K562 (cell line): ENCODE measurements at places on chromosomes 7 and 10. TPM values are rescaled to one million over a fixed set of nuclear protein-coding genes. Genes with fewer than 3 reads are reported as not detected.
A peak's percentile ranks its signal among the peaks of the same experiment; 100 is the strongest.

Gene SNCG
- 86.6 and 93.6 TPM in 2 replicates for total RNA-seq

DNA sequence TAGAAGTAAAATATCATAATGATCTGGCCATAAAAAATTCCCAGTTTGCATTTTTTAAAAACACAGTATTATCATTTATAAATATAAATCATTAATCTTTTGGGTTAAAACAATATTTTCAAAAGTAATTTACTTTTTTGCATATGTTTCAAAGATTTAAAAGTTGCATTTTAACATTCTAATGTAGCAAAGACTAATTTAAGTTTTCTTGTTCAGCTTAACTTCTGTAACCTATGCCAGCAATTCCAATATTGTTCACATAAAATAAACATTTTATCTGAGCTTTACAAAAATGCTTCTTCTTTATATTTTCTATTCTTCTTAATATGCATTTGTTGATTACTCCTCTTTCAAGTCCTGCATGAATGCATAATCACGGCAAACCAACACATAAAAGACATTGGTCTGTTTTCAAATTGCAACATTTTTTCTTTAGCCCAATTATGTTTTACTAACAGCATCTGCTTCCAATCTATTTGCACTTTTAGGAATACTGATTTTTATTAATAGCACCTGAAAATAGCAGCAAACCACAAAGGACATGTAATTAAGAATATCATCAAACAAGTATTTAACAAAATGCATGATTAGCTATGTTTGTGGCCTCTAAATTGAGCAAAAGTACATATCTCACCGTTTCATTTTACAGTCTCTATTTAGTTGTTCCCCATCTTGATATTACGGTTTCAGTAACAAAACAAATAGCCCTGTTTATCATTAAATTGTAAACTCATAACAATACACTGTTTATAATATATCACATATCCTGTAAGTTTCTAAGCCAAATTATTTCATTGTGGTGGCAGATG is 286.9 kb upstream of the NFE2L3 start:
- no peak overlapping the region for H3K27ac ChIP-seq
- no peak for DNase-seq
- no peaks in the 10 kb centered on the region for H3K36me3 ChIP-seq
- no peak overlapping the region for H3K4me3 ChIP-seq
- peaks cover 4% of the 10 kb centered on the region for H3K27me3 ChIP-seq

DNA sequence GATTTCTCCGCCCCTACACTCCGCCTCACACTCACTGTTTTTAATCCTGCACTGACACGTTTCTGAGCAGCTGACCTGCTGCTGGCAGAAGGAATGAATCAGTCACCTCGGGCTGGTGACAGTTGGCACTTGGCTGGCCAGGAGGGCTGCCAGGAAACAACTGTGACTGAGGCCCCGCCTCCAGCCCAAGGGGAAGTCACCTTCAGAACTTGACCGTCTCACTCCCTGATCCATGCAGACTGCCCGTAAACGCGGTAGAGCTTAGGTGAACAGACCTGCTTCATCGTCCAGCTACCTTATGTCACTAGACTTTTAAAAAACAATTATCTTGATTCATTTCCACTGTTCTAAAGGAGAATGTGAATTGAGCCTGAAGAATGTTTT is 107.5 kb downstream of the DOCK1 start:
- H3K4me1 ChIP-seq, result no peaks in the 10 kb centered on the region
- DNase-seq, result no peak
- no peaks in the 10 kb centered on the region for H3K36me3 ChIP-seq

Gene GPER1
- 0.11 TPM in 1 of 2 replicates, not detected in the other for total RNA-seq

- peak overlapping the region; percentile 45 for H3K27ac ChIP-seq
- peak; percentile 85 for DNase-seq
- H3K27me3 ChIP-seq, result no peaks in the 10 kb centered on the region
- H3K4me1 ChIP-seq, result peaks cover 34% of the 10 kb centered on the region
Observed at GRCh38 chr7:106952658-106953231, 87.7 kb downstream of the PIK3CG start.

GRCh38 chr10:86205306-86206239 is 161.0 kb downstream of the GRID1 start:
- DNase-seq, result no peak
- no peaks in the 10 kb centered on the region for H3K4me1 ChIP-seq
- H3K4me3 ChIP-seq, result no peak overlapping the region
- H3K27ac ChIP-seq, result no peak overlapping the region

DNA sequence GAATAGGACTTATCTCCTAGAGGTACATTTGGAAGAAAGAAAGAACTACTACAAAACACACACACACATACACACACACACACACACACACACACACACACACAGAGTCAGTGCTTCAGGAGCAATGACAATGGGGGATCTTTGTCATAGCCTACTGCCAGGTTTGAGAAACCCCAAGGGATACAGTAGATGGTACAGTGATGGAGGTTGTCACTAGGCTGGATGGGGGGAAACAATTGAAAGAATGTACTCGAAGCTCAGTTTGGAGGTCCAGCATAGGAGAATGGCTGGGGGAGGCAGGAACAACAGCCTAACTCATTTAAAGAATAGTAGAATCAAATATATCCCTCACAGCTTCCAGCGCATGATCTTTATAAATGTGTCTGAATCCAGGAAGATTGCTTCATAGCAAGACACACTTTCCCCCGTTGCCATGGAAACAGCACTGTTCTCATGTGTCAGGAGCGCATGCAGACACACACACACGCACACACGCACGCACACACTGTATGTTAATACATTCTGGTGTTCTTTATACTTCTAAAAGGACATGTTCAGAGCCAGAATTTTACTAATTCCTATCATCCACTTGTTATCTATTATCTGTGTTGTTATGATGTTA is 32.6 kb upstream of the ZNRF2 start:
- peaks cover 30% of the 10 kb centered on the region for H3K27me3 ChIP-seq
- no peak for DNase-seq
- no peak overlapping the region for H3K27ac ChIP-seq
- no peaks in the 10 kb centered on the region for H3K4me1 ChIP-seq

DNA sequence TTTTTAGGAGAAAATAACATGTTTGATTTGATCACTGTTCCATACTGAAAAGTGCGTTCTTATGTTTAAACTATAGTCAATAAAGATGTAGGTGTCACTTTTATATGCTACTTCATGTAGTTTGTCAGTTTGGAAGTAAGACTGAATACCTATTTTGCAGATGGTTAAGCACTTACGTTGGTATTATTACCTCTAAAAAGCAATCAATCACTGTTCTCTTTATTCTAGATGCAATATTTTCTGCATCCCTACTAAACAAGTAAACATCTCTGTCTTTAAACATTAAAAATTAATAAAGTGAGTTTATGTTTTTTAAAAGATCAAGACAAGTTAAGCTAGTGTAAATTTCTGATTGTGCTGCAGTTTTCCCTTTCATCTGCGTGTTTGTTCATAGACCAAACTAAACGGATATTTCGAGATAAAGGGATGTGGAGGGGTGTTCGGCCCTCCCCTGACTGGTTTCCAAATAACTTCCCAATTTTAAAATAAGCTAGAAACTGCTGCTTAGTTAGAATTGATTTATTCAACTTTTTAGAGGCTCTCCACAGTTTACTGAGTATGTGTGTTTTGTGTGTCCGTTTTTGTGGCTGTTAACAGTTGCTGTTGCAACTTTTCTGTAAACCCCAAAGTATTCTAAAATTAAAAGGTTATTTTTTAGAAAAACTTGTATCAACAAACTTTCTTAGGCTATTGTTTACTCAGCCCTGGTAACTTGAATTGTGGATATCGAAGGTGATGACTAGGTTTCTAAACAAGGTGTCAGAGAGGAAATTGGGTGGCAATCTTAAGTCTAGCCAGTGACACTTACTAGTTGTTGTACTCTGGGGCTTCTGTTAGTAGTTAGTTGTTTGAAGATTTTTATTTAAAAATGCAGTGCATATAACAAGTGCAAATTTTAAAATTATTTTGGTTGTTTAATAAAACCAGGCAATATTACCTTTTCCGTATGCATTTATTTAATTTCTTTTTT is 974 bp downstream of the KIF11 start:
- no peak for DNase-seq
- no peaks in the 10 kb centered on the region for H3K36me3 ChIP-seq
- no peaks in the 10 kb centered on the region for H3K27me3 ChIP-seq
- H3K4me1 ChIP-seq, result peaks cover 18% of the 10 kb centered on the region
- H3K4me3 ChIP-seq, result peak overlapping the region; percentile 64

GRCh38 chr7:1939434-1940401 is 269.6 kb downstream of the ELFN1 start:
- H3K36me3 ChIP-seq, result no peaks in the 10 kb centered on the region
- H3K27me3 ChIP-seq, result no peaks in the 10 kb centered on the region
- peak; percentile 18 for DNase-seq
- peaks cover 9% of the 10 kb centered on the region; the same call in 2 of the 3 replicates for H3K4me1 ChIP-seq
- no peak overlapping the region for H3K4me3 ChIP-seq

GRCh38 chr10:15516256-15517085 is 145.4 kb upstream of the FAM171A1 start:
- DNase-seq, result no peak
- H3K4me3 ChIP-seq, result no peak overlapping the region
- no peak overlapping the region for H3K27ac ChIP-seq
- H3K36me3 ChIP-seq, result no peaks in the 10 kb centered on the region
- no peaks in the 10 kb centered on the region for H3K4me1 ChIP-seq

DNA sequence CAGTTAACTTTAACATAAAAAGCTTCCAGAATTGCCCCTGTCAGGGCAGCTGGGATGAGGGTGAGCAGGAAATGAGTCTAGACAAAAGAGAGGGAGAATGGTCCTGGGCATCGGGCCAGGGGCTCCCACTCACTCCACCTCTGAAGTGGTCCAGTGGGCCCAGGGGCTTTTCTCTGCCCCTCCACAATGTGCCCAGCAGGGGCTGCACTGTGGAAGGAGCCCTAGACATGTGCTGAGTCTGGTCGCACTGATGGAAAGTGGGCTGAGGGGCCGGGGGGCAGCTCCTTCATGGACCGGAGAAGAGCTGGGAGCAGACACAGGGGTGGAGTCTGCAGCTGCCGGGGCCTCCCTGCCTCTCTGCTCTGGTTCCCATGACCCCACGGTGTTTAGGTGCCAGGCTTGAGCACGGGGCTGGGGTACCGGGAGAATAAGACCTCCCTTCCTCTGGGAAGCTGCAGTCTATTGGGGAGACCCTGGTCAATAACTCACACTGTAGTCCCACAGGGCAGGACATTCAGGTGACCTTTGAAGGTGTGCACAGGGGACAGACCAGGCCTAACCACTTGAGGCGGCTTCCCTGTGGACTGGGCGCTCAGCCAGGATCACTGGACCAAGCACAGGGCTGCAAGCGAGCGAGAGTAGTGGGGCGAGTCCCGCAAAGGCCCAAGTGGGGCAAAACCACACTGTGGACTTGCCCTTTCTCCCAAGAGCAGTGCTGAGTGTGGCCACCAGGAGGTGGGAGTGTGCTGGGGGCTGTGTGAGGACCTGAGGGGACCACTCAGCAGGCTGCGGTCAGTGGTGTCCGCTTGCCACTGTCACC is 6.1 kb downstream of the ADCY1 start:
- no peak overlapping the region for H3K4me3 ChIP-seq
- no peaks in the 10 kb centered on the region for H3K4me1 ChIP-seq
- H3K27ac ChIP-seq, result no peak overlapping the region
- peak; percentile 36 for DNase-seq
- H3K27me3 ChIP-seq, result peaks cover 3% of the 10 kb centered on the region; the same call in 2 of the 3 replicates
